ENCODE measurements at places on chromosomes 7 and 10.

DNA sequence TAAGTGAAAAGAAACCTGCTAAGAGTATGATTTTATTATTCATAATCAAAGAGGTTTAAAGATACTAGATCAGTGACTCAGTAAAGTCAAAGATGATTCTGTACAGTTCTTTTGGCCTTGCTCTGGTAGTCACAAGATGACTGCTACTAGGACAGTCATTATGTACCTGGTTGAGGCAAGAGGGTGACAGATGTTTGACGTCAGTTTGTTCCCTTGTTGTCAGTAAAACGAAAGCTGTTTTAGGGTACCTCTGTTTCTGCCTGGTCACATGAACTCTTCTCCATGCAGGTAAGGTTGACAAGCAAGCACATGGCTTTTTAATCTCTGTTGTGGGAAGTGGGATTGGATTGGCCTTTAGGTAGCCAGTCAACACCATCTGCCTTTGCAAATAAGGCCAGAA lies 308.0 kb downstream of the EXOC4 start:
- no peak for DNase-seq

GRCh38 chr10:123858077-123858681 lies 33.4 kb downstream of the CPXM2 start:
- no peak for DNase-seq

- no peak for DNase-seq
These were observed 81.7 kb downstream of the NRP1 start for GRCh38 chr10:33252794-33253203.

DNA sequence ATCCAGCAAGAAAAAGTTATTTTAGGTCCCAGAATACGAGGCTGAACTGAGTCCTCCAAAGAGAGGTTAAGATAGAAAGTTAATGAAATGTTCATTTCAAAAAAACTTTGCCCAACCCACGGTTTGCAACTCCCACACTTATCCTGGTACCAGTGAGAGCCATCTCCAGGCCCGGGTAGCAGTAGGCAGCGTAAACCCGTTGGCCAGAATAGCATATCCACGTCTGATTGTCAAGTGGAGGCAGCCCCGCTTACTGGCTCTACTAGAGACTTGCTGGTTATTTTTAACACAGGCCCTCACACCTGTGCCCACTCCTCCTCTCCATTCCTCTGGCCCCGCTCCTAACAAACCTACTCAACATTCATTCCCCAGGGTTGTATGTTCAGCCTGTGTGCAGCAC lies 109.7 kb downstream of the HIP1 start:
- no peak for DNase-seq

- DNase-seq, result no peak
These were observed 12.9 kb downstream of the OIT3 start for GRCh38 chr10:72906446-72906845.

GRCh38 chr10:122347170-122347841 lies 27.2 kb upstream of the PLEKHA1 start:
- DNase-seq, result no peak

DNA sequence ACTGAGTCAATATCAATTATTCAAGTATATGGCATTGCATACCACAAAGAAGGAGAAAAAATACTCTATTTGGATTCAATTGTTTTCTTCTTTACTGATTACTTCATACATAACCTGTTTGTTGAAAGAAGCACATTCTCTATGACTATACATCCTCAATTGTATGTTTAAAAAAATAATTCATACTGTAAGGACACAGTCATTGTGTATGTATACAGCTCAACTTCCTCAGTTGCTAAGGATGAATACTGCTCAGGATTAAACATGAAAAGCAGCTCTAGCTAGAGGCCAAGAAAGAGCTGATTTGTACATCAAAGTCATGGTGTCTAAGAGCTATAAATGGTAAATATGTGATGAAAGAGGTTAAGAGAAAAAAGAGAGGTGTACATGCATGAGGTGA lies 15.8 kb upstream of the BPGM start:
- no peak for DNase-seq

DNA sequence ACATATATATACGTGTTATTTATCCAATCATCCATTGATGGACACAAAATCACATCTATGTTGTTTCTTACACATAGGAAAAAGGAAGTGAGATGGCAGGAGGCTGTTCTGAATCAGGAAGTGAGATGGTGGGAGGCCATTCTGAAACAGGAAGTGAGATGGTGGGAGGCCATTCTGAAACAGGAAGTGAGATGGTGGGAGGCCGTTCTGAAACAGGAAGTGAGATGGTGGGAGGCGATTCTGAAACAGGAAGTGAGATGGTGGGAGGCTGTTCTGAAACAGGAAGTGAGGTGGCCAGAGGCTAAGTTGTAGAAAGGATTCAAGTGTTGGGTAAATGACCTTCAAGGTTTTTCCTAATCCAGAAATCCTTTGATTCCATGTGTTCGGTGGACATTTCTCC lies 921.5 kb downstream of the TYW1 start:
- DNase-seq, result no peak

- DNase-seq, result no peak
These were observed 9.0 kb downstream of the IQCE start for GRCh38 chr7:2567679-2568278.

DNA sequence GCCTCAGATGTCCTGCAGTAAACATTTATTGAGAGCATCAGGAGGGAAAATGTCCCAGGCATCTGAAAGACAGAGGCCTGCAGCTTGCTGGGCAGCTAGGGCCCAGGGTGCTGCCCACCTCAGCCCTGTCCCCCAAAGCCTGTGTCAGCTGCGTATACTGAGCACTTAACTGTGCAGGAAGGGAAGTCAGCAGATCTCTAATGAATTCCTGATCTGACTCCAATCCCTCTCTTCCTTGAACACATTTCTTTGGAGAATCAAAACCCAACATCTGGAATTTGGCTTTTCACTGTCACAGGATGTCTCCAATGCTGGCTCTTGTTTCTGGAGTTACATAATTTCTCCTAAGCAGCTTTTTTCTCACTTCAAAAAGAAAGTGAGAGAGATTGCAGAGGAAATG lies 364.7 kb upstream of the NFE2L3 start:
- no peak for DNase-seq

GRCh38 chr7:90607196-90607595 lies 11.1 kb downstream of the CDK14 start:
- no peak for DNase-seq

DNA sequence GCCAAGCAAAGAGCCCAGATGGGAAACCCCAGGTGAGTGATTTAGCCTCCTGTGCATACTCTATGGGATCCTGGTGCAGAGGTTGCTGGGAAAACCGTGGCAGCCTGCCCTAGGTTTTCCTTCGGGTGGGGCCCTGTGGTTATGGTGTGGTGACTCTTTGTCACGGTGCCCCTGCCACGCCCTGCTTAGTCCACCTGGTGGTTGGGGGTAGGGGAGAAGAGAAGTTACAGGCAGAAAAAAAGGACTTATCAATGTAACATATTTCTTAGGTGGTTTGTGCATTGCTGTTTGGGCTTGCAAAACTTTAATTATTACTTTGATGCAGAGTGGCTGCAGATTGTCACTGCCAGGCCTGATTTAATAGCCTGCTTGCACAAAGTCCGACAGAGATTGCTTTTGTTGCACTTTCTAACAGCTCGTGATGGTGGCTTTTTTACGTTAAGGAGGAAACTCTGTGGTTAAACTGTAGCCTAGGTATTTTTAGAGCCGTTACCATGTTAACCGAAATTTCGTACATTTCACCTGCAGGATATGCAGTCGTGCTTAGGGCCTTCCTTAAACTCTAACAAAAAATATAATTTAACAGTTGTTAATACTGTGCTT lies 197.4 kb downstream of the RNLS start:
- no peak for DNase-seq

- no peak for DNase-seq
These were observed 237.2 kb downstream of the CSTF2T start for GRCh38 chr10:51462076-51462779.

- no peak for DNase-seq
These were observed 323.5 kb upstream of the NFE2L3 start for GRCh38 chr7:25828468-25828867.

DNA sequence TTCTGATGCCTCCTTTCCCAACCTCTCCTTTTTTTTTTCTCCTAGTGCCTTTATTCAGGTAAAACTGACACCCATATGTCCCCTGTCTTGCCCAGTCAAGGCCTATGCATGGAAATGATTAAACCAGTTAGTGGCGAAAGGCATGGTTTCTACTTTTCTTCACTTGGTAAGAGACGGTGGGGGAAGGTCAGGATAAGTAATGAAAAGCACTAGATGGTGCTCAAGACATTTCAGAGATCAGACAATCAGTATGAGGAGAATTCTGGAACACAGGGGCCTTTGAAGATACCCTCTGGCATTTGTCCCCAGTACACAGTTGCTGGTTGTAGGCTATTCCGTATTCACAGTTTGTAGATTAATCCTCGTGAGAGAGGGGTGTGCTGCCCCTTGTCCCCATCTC lies 121.2 kb downstream of the RTKN2 start:
- DNase-seq, result no peak

- no peak for DNase-seq
These were observed 218.4 kb upstream of the KCND2 start for GRCh38 chr7:120054376-120055100.

DNA sequence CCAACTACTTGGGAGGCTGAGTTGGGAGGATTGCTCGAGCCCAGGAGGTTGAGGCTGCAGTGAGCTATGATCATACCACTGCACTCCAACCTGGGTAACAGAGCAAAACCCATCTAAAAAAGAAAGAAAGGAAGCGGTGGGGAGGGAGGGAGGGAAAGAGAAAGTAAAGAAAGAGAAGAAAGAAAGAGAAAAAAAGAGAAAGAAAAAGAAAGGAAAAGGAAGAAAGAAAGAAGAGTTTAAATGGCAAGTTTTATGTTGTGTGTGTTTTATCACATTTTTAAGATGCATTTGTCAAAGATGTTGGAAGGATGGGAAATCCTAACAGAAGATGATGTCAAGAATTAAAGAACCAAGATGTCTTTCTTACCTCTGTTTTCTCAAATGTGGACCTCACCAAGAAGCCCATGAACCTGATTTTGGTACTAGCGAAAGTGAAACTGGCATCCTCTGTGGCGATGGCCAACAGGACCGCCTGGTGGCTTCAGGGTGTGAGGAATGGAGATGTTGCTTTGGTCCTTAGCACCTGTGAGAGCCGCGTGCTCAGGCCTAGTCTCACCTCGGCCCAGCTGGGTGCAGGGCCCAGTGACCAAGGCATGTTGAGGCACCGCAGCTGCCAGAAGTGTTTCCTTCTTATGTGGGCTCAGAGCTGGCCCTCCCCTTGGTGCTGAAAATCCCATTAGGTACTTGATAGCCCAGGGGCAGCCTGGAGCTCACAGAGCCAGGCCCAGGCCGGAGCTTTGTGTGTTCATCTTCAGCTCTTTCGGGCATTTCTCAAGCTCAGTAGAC lies 9.8 kb downstream of the UCMA start:
- no peak for DNase-seq

DNA sequence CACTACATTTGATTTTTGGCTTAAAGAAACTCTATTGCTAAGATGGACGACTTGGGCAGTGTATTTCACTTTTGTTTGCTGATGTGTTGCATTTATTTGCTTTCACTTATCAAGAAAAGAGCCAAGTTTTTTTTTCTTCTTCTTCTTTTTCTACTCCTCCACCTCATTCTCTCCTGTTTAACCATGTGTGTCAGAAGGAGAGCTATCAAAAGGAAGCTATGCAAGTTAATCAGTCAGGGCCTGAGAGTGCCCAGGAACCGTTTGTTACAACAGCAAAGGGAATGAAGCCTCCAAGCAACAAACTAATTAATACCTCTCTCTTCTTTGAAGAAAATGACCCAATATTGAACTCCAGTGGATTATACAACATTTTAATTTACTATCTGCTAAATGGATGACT lies 299.3 kb downstream of the GRM8 start:
- no peak for DNase-seq

DNA sequence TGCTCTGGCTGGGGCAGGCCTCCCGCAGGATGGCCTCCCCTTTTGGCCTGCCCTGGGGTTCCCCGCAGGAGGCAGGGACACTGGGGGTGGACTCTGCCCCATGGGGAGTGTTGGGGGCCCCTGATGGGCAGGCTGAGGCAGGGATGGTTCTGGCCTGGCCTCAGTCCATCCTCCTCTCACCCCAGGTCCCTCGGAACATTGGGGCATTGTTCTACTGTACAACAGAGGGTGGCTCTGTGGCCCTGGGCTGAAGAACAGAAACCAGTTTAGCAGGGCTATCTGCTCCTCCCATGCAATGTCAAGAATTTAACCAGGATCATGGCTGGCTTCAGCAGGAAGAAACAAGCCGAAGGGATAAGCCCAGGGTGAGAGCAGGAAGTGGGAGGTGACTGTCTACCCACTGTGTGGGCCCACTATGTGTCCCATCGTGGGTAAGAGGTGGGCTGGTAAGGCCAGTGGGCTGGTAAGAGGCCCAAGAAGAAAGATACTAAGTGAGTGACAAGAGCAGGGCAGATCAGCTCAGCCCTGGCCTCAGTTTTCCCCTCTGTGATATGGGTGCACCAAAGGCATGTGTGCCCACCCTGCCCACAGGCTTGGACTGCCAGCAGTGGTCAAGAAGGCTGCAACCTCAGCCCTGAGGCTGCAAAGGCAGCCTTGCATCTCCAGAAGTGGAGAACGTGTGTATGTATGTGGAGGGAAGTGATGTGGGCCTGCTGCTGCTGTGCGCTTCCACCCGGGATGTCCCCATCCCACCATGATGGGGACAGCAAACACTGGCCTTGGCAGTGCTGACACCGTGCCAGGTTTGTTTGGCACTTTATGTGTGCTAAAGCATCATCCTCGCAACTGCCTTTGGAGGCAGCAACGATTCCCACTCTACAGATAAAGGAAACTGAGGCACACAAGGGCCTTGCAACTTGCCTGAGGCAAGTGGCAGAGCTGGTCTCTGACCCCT lies 138.9 kb downstream of the SH3PXD2A start:
- DNase-seq, result no peak

GRCh38 chr10:33734393-33735155 lies 400.1 kb upstream of the NRP1 start:
- no peak for DNase-seq

GRCh38 chr7:143516981-143517380 lies 39.3 kb downstream of the TAS2R41 start:
- no peak for DNase-seq

DNA sequence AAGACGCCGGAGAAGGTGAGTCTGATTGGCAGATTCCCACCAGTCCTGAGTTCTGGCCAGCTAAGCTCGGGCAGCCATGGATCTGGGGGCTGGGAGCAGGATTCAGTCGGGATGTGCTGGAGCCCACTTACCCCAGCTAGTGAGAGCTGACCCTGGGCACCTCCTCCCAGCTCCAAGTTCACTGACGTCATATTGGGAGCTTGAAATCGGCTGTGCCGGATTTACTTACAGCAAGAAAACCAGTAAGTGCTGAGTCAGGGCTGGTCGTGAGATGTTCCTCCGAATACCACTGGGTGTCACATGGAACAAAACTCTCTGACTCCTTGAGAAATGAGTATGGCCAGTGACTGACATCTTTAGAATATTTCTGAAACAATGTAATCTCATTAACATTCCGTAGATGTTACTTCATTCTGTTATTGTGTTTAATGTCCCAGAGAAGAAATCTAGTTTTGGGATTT lies 621.2 kb downstream of the SDK1 start:
- no peak for DNase-seq

Data from cortex of kidney (tissue), 1 donor.